Smooth muscle cell of the umbilical artery (primary cell): ENCODE measurements at places on chromosomes 7 and 10. TPM values are rescaled to one million over a fixed set of nuclear protein-coding genes. Genes with fewer than 3 reads are reported as not detected.

IFIT5 gene
- 18.4 and 19.7 TPM in 2 replicates for total RNA-seq

LBX1 gene
- not detected in 2 replicates for total RNA-seq

FAM237B gene
- 0.05 TPM in 1 of 2 replicates, not detected in the other for total RNA-seq

RNF133 gene
- 0.30 and 0.74 TPM in 2 replicates for total RNA-seq

SEMA4G gene
- total RNA-seq, result 1.2 and 1.4 TPM in 2 replicates

LRWD1 gene
- total RNA-seq, result 21.1 and 26.9 TPM in 2 replicates

OR2A12 gene
- not detected in 2 replicates for total RNA-seq

LRIT1 gene
- not detected in 2 replicates for total RNA-seq

CXCL12 gene
- 5.6 and 8.5 TPM in 2 replicates for total RNA-seq

ADRB1 gene
- total RNA-seq, result not detected in 2 replicates

STK31 gene
- not detected in 2 replicates for total RNA-seq

CALML3 gene
- not detected in 2 replicates for total RNA-seq
